Cardiac muscle cell (in vitro differentiated cells and primary cell): ENCODE measurements at places on chromosomes 2 and 18. TPM values are rescaled to one million over a fixed set of nuclear protein-coding genes. Genes with fewer than 3 reads are reported as not detected.

Gene ILKAP
- 61.0 and 81.9 TPM in 2 replicates for polyA plus RNA-seq

Gene DRC1
- polyA plus RNA-seq: not detected in 2 replicates

Gene DSG1
- not detected in 2 replicates for polyA plus RNA-seq

Gene EHD3
- polyA plus RNA-seq: 12.3 and 15.5 TPM in 2 replicates

Gene DES
- 17.5 and 20.4 TPM in 2 replicates for polyA plus RNA-seq

Gene ANKRD30BL
- not detected in 2 replicates for polyA plus RNA-seq

Gene REG1A
- 1.2 and 1.3 TPM in 2 replicates for polyA plus RNA-seq

Gene SLC9A2
- polyA plus RNA-seq: 0.04 TPM in 1 of 2 replicates, not detected in the other

Gene DNAJC27
- 7.4 and 9.3 TPM in 2 replicates for polyA plus RNA-seq

Gene PRKAG3
- 0.12 and 0.17 TPM in 2 replicates for polyA plus RNA-seq

Gene MDH1B
- polyA plus RNA-seq: 1.4 and 1.8 TPM in 2 replicates

Gene PLEKHH2
- 0.31 and 1.4 TPM in 2 replicates for polyA plus RNA-seq

Gene SH2D6
- polyA plus RNA-seq: 1.5 TPM in 1 of 2 replicates, not detected in the other

Gene PSMA8
- not detected in 2 replicates for polyA plus RNA-seq

Gene MZT2B
- 438 and 517 TPM in 2 replicates for polyA plus RNA-seq

Gene DLX2
- polyA plus RNA-seq: 0.26 TPM in 1 of 2 replicates, not detected in the other

Gene PAIP2B
- 8.0 and 9.7 TPM in 2 replicates for polyA plus RNA-seq

Gene TUBB8B
- not detected in 2 replicates for polyA plus RNA-seq

Gene NDC80
- polyA plus RNA-seq: 8.4 and 40.1 TPM in 2 replicates

Gene MC2R
- not detected in 2 replicates for polyA plus RNA-seq

Gene TBR1
- polyA plus RNA-seq: 0.19 TPM in 1 of 2 replicates, not detected in the other

Gene NOL4
- polyA plus RNA-seq: 1.5 TPM in 1 of 2 replicates, not detected in the other

Gene HRH4
- polyA plus RNA-seq: not detected in 2 replicates

Gene FBLN7
- 0.28 and 2.8 TPM in 2 replicates for polyA plus RNA-seq

Gene ITPRIPL1
- 1.3 and 1.5 TPM in 2 replicates for polyA plus RNA-seq

Gene ACTG2
- polyA plus RNA-seq: 0.55 and 6.9 TPM in 2 replicates

Gene HOXD13
- not detected in 2 replicates for polyA plus RNA-seq

Gene SIX3
- not detected in 2 replicates for polyA plus RNA-seq

Gene KRCC1
- 26.5 and 29.5 TPM in 2 replicates for polyA plus RNA-seq
